SHP77 treated with DMSO at 0.1 percent for 48 hours (cell line): ENCODE measurements at places on chromosomes 3 and 15.

DNA sequence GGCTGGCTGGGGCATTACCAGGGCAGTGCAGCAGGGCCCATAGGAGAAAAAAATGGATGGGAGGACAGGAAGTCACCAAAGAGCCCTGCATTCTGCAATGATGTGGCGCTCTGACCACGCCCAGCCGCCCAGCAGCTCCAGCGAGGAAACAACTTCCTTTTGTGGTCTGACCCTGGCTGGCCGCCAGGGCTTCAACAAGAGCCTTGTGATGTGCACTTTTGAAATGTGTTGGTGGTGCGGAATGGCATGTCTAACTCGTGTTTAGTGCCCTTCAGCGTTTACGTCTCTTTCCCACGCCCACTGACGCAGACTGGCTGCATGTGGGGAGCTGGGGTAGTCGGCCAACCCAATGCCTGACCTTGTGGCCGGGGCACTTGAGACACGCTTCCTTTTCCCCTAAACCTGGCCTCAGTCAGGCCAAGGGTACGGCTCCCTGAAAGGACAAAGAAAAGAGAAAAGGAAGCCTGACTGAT is 81.9 kb upstream of the CTNNB1 start:
- peak; percentile 81 for DNase-seq

DNA sequence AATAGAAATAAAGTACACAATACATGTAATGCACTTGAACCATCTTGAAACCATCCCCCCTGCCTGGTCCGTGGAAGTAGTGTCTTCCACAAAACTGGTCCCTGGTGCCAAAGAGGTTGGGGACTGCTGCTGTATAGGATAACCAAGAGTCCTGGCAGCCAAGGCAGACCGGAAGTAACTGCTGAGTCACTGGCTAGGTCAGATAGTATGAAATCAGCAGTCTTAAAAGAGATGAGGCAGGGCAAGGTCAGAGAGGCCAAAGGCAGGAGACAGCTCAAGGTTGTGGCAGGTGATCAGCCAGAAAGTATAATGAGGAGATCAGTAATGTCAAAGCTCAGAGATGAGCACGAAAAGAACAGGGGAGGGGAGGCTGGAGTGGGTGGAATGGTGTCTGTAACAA is 60.2 kb downstream of the MAP3K13 start:
- DNase-seq = no peak

GRCh38 chr15:91946075-91946474 is 92.6 kb downstream of the SLCO3A1 start:
- DNase-seq = no peak

- DNase-seq = no peak
Observed at GRCh38 chr3:184602372-184603150, 41.0 kb downstream of the EPHB3 start.

DNA sequence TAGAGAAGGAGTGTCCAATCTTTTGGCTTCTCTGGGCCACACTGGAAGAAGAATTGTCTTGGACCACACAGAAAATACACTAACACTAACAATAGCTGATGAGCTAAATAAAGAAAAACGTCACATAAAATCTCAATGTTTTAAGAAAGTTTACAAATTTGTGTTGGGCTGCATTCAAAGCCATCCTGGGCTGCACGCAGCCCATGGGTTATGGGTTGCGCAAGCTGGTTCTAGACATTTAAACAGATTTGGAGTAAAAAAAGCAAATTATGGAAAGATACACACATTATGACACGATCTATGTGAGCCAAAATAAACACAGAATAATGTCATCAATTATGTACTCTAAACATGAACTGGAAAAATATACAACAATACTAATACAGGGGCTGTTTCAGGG is 703.3 kb upstream of the LMCD1 start:
- DNase-seq = no peak

DNA sequence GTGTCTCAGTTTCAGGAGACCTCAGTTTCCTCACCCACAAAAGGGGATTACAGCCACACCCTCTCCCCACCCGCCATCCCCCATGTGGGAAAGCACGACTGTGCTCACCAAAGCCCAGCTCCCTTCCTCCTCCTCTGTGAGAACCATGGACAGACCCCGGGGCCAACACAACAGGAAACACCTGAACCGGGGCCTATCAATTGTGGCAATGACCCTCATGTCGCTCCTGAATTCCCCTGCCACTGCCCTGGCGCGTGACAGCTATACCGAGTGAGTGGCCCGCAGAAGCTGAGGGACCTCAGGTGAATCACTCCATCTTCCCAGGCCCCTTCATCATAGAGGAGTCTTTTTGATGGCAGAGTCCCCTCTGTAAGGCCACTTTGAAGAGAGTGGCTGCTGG is 28.6 kb downstream of the PLEKHO2 start:
- no peak for DNase-seq

DNA sequence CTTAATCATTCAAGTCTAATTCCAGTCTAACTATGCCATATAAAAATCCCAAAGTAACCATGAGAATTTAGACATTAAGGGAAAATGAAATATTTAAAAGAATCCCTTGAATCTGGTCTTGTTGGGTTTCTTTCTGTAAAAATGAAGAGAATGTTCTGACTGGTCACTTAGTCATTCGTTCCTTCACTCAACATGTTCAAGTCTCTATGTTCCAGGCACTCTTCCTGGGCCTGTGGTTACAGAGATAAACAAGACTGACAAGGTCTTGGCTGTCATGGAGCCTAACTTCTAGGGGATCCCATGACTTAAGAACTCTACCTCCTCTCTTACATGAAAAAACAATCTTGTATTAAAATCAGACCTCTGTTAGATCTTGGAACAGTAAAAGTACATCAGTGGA is 638.6 kb upstream of the TBL1XR1 start:
- DNase-seq = no peak

- peak; percentile 34 for DNase-seq
Observed at GRCh38 chr3:9808345-9809037, 1.6 kb upstream of the TTLL3 start.

DNA sequence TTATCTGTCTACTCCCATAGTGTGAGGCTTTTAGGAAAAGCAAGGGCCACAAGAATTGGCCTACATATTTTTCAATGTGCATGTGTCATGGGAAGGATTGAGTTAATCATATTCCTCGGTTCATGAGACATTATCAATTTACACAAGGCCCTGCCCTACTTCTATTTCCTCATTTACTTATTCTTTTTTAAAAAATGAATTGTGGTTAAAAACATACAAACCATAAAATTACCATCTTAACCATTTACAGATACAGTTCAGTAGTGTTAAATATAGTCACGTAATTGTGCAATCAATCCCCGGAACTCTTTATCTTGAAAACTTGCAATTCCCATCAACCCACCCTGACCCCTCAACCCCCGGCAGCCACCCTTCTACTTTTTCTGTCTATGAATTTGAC is 284.0 kb upstream of the GADL1 start:
- DNase-seq = no peak

- no peak for DNase-seq
Observed at GRCh38 chr15:94174399-94174802, 57.0 kb upstream of the MCTP2 start.

DNA sequence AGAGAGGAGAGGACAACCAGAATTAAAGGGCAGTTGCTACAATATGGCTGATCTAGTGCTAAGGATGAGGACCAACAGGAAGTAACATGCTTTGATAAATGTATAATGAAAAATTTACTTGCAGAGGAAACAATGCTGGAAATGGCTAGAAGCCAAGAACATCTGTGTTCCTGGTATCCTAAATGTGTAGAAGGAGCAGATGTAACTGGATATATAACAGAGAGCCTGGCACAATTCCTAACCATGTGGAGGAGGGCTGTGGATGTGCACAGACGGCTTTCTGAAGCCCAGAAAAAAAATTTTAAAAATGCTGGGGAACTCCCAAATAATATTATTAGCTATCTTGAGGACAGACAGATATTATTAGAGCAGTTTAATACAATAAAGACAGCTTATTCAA is 159.4 kb upstream of the GBE1 start:
- peak; percentile 7 for DNase-seq

GRCh38 chr3:16460273-16460672 is 53.2 kb downstream of the RFTN1 start:
- DNase-seq = no peak

DNA sequence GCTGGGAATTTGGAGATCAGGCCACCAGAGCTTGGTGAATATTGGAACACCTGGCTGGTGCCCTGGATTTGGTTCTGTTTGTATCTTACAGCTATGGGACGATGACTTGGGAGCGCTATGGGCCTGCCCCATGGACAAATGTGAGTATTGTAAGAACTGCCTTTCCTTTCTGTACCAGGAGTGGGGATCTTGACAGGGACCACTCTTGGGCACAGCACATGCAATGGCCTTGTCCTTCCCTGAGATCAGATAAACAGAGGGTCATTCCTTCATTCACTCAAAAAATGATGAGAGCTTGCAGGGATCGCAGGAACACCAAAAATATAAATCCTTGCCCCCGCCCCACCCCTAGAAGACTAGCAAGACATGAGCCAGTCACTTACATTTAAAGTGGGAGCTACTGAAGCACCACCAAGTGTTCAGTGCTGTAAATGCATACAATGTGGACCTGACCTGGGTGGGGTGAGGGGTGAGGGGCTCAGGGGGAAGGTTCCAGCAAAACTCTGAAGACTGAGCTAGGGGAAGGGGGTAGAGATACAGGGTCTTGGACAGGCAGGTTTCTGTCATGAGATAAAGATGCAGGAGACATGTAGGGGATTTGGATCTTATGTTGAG is 2.7 kb upstream of the CRELD1 start:
- no peak for DNase-seq

DNA sequence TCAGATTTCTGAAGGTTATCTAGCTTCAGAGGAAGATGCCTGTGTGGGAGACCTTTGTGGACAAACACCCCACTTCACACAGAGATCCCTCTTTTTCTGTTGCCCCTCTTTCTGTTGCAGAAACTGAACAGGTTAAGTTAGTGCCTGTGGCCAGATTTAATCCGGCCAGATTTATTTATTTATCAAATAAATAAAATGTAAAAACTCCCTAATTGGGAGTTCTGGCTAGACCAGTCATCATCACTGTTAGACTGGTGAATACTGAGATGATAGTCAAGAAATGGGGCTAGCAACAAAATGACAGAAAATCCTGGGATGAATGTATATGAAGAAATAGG is 1.2 kb upstream of the TBC1D5 start:
- no peak for DNase-seq

- DNase-seq = no peak
Observed at GRCh38 chr15:78840661-78841375, 29.6 kb upstream of the ADAMTS7 start.

DNA sequence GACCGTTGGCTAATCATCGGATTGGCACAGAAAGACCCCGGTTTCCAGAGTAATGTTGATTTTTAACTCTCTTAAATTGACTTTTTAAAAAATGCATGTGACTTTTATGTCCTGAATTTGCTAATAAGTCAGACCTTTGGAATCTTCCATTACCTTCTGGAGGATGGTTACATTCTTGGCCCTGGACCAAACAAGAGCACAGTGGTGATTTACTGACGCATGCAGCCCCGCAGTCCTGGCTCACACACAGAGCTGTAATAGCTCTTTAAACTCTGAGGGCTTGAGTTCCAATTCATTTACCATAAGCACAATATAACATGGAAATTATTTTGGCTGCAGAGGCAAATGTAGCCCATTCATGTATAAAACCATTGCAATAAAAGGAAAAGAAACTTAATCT is 25.1 kb downstream of the SOX14 start:
- no peak for DNase-seq

- no peak for DNase-seq
Observed at GRCh38 chr3:30421266-30421665, 185.1 kb upstream of the TGFBR2 start.

- no peak for DNase-seq
Observed at GRCh38 chr3:8490079-8490552, 11.5 kb upstream of the LMCD1 start.

DNA sequence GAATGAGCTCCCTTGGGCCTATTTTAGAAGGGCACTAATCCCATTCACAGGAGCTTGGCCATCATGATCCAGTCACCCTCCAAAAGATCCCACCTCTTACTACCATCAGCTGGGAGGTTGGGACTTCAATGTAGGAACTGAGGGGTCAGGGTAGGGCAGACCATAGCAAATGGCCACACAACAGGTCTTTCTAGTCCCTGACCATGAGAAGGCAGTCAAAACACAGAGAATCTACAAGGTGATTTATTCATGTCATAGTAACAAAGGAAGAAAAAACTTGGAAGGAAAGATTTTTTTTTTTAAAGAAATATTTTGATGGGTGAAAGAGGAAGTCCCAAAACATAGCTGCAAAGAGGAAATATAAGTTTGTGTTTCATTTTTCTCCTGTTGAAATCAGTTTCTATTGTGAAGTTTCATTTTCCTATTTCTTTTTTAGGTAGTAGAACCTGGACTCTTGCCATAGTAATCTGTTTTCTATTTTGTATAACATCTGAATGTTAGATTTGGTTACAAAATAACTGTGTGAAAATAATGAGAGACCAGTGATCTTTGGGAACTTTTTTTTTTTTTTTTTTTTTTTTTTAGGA is 23.5 kb upstream of the TNFSF10 start:
- no peak for DNase-seq

- DNase-seq = peak; percentile 15
Observed at GRCh38 chr3:38662544-38662943, 13.1 kb upstream of the SCN5A start.

DNA sequence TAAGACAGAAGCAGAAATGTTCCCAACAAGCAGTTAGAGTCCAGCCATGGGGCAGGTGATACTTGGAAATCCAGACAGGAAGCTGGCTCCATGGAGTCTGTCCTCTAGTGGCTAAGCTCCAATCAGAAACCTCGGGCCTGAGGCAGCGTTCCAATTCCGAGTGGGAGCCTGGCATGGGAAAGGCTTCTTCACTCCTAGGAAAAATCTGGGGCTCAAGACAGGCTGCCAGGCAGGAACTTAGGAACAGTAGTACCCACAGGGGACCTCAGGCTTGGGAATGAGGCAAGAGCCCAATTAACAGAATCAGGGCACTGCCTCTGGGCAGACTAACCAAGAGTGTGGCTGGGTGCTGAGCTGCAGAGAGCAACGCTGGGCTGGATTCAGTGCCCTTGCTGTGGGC is 6.2 kb upstream of the ATP13A4 start:
- no peak for DNase-seq

- no peak for DNase-seq
Observed at GRCh38 chr3:117084739-117085270, 375.2 kb downstream of the TUSC7 start.

DNA sequence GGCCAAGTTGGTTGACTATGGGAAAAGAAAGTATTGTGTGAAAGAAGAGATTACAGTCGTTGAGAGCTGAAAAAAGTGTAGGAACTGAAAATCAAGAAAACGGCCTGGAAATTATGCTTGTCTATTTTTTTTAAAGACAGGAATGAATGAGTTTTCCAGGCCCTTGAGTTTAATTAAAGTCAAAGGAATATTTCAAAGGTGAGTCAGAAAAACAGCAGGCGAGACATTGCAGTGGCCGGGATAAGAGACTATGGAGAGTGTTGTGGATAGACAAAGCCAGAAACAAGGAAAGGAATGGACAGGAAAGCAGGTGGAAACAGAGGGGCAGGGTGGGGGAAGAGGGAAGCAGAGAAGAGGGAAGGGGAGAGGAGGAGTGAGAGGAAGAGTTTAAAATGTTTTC is 275.1 kb upstream of the LRTM1 start:
- DNase-seq = no peak

GRCh38 chr3:29591579-29591978 is 310.7 kb downstream of the RBMS3 start:
- DNase-seq = no peak
